Pons (tissue), 1 donor: ENCODE measurements at places on chromosomes 5 and 9.

DNA sequence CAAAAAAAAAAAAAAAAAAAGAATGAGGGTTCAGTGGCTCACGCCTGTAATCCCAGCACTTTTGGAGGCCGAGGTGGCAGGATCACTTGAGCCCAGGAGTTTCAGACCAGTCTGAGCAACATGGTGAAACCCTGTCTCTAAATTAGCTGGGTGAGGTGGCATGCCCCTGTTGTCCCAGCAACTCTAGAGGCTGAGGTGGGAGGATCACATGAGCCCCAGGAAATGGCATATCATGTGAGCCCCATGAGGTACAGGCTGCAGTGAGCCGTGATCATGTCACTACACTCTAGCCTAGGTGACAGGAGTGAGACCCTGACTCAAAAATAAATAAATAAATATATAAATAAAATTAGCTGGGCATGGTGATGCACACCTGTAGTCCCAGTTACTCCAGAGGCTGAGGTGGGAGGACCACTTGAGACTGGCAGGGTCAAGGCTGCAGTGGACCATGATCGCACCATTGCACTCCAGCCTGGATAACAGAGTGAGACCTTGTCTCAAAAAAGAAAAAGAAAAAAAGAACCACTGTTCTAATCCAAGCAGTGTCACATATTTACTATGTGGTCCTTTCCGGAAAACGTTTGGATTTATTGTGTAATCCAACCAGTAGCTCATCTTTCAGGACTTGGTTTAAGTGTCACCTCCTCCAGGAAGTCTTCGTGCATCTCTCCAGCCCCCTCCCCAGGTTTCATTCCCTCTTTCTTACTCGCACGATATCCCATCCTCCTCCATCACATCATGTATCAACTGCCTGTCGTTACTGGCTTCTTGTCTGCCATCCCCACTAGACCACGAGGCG, 12.3 kb upstream of the SPOUT1 start:
- DNase-seq: no peak

DNA sequence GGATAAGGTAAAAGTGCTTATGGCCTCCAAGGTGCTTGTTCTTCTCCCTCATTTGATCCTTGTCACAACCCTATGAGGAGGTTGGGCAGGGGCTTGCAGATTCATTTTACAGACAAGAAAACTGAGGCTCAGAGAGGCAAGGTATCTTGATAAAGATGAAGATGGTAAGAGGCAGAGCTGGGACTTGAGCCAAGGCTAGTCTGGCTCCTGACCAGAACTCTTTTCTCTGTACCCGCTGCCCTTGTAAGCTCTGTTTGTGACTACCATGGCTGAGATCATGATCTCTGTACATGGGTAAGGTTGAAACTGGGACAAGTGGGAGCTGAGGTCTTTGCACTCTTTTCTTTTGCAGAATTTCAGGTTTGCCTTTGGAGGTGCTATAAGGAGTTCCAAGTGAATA, 33.6 kb downstream of the SEC61B start:
- no peak for DNase-seq

DNA sequence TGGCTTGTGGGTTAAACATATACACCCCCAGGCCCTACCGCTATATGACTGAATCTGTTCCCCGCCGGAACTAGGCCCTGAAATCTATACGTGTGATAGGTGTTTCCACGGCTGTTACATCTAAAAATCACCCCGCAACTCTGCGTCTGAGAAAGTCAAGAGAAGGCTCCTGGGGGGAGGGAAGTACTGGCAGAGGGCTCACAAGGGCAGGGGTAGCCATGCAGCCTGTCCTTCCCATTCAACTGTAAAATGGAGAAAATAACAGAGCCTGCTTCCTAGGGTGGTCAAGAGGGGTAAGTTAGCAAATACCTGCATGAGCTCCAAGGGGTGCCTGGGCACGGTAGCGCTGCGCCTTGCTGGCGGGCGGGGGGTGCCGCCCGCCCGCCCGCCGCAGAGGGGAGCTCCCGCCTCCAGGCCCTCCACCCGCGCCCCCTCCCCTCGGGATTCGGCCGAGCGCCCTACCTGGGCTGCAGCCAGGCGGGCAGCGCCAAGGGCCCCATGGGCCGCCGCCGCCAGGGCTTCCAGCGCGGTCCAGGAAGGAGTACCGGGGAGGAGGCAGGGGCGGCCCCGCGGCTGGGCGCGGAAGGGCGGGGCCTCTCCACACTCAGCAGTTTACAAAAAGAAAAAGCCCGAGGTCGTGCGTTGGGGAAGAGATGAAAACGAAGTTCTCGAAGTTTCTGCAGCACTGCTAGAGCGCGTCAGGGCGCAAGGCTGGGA, at the start of gene HACD4:
Gene HACD4 (minus strand): TSS at position 550 of the 717 bp plus-strand sequence. CDS start 50 bp downstream, at position 500.
- peak; percentile 39 for DNase-seq

DNA sequence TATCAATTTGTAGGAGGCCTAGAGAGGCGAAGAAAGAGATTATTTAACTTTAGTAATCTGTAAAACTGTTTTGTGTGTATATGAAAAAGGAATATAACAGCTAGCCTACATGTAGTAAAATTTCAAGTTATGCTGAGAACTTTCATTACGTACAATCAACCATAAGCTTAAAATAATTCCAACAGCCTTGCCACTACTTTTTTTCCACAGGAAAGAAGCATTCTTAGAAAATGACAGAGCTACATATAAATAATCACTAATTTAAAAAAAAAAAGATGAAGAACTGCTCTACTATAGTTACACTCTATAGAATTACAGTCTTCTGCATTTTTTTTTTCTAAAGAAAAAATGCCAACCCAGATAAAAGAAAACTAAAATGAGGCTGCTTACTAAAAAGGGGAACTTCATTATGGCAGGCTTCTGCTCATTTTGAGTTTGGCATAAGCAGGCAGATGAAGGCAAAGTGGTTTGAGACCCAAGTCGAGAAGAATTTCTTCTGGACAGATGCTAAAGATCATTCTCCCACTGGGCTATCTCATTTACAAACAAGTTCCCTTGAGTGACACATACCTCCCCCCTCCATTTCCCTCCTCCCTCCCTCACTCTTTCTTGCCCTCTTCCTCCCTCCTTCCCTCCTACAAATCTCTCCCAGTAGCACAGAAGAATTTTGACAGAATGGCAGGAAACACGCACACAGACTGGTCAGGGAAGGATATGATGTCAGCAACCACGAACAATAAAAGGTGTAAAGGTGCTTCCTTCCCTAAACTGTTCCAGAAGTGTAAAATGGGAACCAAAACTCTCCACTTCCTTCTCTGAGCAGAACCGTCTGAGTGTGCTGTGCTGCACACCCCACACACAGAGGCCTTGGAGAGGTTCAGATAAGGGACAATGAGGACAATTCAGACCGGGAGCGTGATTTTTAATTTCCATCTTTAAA, 56.1 kb downstream of the MEF2C start:
- peak; percentile 94 for DNase-seq

- no peak for DNase-seq
Measured at GRCh38 chr5:56791396-56791795, 24.0 kb upstream of the MAP3K1 start.

DNA sequence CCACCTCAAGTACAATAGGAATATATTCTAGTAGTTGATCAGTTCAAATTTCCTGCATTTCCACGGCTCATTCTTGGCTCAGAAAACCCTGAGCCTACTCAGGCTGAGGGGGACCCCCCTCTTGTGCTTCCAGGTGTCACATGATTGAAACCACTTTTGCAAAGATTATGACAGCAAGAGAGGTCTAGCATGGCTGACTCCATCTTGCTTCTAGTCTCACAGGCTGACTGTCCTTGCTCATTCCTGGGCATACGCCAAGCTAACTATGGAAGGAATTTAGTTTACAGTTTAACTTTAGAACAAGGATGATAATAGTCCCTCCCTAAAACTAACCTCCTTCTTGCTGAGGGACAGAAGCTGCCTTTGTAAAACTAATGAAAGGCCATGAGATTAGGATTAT, 154.1 kb downstream of the SNX18 start:
- no peak for DNase-seq

DNA sequence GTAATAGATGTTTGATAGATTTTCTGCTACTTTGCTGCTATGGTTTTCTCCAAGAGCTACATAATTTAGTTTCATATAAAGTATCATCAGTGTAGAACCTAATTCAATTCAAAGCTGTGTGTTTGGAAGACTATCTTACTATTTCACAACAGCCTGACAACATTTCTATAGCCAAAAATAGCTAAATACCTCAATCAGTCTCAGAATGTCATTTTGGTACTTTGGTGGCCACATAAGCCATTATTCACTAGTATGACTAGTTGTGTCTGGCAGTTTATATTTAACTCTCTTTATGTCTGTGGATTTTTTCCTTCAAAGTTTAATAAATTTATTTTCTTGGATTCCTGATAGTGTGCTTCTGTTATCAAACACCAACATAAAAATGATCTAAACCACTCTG, 35.1 kb upstream of the CCDC152 start:
- no peak for DNase-seq

- DNase-seq: no peak
Measured at GRCh38 chr9:134694714-134695113, 53.1 kb downstream of the COL5A1 start.

- no peak for DNase-seq
Measured at GRCh38 chr5:56543441-56544388, 271.6 kb upstream of the MAP3K1 start.

DNA sequence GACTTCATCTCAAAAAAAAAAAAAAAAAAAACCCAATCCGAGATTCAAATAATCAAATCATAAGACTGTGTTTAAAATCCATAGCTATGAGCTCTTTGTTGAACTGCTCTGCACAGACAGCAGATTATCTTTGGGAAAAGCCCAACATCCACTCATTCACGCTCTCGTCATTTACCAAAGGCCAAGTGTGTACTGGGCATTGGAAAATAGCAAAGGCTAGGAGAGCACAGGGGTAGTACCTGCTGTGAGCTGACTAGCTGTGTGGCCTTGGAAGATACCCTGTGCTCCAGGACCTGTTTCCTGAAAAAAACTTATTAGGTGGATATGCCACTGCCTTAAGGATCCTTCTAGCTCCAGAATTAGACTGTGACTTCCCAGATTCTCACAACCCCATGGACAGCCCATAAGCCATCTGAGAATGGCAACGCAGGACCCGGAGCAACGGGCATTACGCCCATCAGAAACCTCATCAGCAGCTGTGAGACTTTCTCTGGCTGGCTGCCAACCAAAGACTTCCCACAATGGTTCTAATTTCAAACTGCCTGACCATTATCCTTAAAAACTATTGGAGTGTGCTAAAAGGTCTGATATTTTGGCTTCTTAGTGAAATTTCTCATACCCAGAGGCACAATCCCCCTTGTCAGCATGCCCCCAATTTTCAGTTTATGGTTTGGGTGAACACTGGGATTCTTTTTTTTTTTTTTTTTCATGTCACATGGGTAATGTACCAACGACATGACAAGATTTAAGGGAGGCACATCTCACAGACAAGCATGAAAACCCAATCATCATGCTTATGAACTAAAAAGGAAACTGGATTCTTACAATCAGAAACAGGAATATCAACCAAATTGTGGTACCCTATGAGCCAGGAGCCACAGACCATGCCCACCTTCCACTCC, 16.8 kb downstream of the SERINC5 start:
- peak; percentile 93 for DNase-seq

DNA sequence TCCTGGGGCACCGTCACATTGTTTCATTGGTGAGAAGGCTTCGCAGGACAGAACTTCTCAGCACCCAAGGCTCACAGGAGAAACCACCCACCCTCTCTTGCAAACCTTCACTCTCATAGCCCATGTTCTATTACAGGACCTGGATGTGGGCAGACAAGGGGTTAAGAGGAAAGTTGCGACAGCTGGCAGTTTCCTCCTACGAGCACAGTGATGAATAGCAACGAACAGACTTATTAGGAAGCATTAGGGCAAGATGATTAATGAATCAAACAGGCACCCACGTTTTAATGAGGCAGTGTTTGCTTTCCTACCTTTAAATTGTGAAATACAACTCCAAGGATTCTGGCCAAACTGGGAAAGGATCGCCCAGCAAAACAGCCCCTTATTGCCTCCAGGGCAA, 339.3 kb downstream of the DRD1 start:
- DNase-seq: no peak

DNA sequence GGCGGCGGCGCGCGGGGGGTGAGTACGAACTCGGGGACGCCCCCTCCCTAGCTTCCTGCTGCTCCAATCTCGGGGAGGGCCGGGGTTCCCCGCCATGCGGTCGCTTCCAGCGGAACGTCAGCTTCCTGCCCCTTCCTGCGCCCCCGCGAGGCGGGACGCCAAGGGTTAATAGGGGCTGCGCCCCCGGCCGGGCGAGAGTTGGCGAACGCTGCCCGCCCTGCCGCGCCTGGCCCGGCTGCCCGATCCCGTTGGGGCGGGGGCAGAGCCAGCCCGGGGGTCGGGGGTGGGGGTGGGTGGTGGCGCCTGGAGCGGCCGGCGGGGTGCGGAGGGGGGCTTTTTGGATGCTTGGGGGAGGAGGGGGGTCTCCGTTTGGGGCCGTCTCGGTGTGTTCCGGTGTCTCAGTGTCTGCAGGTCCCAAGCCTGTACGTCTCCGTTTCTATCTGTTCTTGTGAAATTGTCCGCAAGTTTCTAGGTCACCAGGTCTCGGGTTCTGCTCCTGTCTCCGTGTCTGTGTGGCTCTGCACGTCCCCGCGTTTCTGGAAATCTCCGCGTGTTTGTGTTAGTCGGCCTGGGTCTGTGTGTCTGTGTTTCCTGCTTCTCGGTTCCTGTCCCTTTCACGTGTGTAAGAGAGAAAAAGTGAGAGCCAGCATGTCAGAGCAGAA, 789 bp downstream of the COL27A1 start:
- no peak for DNase-seq

DNA sequence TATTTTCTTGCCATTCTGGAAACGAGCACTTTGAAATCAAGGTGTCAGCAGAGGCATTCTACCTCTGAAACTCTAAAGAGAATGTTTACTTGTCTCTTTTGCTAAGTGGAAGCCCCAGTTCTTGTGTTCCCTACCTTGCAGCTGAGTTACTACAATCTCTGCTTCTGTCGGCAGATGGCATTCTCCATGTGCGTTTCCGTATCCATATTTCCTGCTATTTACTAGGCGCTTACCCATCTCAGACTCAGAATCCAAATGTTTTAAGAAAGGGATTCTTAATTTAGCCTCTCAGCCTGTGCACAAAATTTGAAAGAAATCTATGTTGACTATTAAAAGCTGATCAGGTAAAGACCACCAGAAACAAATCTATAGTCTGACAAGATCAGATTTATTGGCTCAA, 221.3 kb upstream of the FTMT start:
- DNase-seq: peak; percentile 30

GRCh38 chr9:134554373-134555093, 87.1 kb upstream of the COL5A1 start:
- DNase-seq: no peak

GRCh38 chr9:131854896-131855613, 115.2 kb upstream of the RAPGEF1 start:
- DNase-seq: no peak

DNA sequence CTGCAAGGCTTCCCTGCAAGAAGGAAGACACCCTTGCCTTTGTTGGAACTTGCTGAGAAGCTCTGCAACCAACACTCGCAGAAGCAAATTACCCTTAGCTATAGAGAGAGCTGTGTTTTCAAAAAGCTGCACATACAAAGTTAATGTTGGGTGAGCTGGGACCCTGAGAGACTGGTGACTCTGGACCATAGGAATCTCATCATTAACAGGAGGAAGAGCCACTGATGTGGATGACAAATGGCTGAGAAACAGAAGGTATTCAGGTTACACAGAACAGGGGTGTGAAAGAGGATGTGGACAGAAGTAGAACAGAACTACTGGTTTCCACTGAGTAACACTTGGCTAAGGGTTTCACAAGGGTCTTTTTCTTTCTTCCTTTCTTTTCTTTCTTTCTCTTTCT, 493.5 kb downstream of the IRX1 start:
- DNase-seq: no peak
